ENCODE measurements at places on chromosomes 1 and 21. TPM values are rescaled to one million over a fixed set of nuclear protein-coding genes. Genes with fewer than 3 reads are reported as not detected.

NUAK2 gene
- polyA plus RNA-seq = 20.7 TPM

DNA sequence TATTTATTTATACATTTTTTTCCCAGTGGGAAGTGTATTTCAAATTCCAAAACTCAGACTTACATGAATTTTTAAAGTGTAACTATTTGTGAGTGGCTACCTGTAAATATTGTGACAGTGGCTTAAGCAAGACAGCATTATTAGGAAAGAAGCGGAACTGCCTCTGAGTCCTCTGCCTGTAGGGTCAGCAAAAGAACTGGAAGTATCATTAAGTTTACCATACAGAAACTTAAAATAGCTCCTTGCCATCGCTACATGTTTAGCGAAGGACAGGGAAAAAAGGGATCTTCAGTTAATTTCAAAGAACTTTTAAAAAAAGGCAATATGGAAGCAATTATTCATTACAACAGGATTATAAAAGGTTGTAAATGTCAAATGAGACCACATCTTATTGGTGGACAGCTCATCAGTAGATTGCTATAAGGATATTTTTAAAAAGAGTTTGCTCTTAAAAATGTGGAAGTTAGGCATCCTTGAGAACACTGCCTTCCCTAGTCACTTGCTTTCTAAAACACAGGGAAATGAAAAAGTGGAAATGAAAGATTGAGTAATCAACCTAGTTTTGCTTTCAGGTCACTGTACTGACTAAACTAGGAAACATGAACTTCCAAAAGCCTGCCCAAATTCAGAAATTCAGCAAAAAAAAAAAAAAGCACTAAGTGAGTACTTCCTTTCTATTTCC is 39.2 kb downstream of the NSL1 start:
- DNase-seq = no peak

DNA sequence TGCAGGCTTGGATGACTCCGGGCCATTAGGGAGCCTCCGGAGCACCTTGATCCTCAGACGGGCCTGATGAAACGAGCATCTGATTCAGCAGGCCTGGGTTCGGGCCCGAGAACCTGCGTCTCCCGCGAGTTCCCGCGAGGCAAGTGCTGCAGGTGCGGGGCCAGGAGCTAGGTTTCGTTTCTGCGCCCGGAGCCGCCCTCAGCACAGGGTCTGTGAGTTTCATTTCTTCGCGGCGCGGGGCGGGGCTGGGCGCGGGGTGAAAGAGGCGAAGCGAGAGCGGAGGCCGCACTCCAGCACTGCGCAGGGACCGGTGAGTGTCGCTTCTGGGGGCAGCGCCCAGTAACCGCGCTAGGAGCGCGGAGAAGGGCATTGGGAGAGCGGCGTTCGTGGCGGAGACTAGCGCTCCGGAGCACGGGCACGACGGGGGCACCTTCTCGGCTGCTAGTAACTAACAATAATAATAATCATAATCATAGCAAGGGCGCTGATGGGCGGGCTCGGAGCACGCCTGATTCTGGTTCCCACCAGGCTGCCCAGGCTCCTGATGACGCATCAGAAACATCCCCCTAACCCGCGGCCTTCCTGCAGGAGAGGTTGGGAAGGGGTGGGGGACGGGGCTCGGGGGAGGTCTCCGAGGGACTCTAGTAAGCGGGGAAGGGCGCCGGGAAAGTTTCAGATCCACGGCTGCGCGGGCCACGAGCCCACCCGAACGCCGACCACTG is at the start of gene MX1:
MX1 (plus strand) TSS at position 286 of the 722 bp plus-strand sequence. CDS start 5,832 bp downstream, outside the sequence.
- peak; percentile 81 for DNase-seq

- DNase-seq = peak; percentile 8
These were observed 47.0 kb downstream of the CD46 start for GRCh38 chr1:207798847-207799246.

GRCh38 chr1:112267929-112268328 is 128.1 kb upstream of the CTTNBP2NL start:
- no peak for DNase-seq

All from hepatocyte (in vitro differentiated cells).